Natural killer cell treated with Interleukin-12 subunit alpha and Interleukin-12 subunit beta and Interleukin-15 and Interleukin-18, amount 100 ng/mL, for 72 hours (primary cell): ENCODE measurements at places on chromosomes 6 and 20. TPM values are rescaled to one million over a fixed set of nuclear protein-coding genes. Genes with fewer than 3 reads are reported as not detected.
A peak's percentile ranks its signal among the peaks of the same experiment; 100 is the strongest.

DNA sequence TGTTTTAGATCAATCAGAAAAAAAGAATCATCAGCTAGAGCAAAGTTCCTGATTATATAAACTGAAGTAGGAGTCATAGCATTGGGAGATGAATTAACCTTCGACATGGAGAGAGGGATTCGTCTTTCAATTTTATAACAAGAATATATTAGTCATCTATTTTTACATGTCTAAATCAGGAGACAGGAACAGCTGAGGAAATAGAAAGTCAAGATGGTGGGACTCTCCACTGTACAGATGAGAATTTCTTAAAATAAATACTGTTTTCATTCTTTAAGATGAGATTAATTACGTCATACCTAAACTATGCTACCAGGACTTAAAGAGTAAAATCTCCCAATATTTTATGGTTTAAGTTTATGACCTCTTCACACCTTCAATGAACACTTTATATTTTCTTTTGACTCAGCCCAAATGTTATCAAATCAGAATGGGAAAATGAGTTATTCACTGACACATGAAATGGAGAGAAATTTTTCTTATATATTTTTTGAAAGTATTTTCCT lies 1137.7 kb downstream of the EPHA7 start:
- no peak overlapping the region for H3K27ac ChIP-seq
- H3K4me3 ChIP-seq, result no peak overlapping the region
- no peaks in the 10 kb centered on the region for H3K36me3 ChIP-seq
- no peaks in the 10 kb centered on the region for H3K4me1 ChIP-seq
- no peak for DNase-seq

GRCh38 chr6:10531503-10531902 lies 10.4 kb downstream of the GCNT2 start:
- H3K27ac ChIP-seq, result no peak overlapping the region
- H3K4me3 ChIP-seq, result peak overlapping the region; percentile 10
- peaks cover 38% of the 10 kb centered on the region for H3K27me3 ChIP-seq
- no peak for DNase-seq
- H3K4me1 ChIP-seq, result peaks cover 38% of the 10 kb centered on the region

- no peak for DNase-seq
- peaks cover 12% of the 10 kb centered on the region for H3K4me1 ChIP-seq
- peaks cover 84% of the 10 kb centered on the region for H3K27me3 ChIP-seq
- H3K27ac ChIP-seq, result no peak within 1 kb of the TSS
- H3K36me3 ChIP-seq, result no peaks in the 10 kb centered on the region
Observed at GRCh38 chr6:69866351-69866769, at the start of gene COL19A1. Gene COL19A1, plus strand, starts transcription at chr6:69866556. Its CDS starts 13,012 bp downstream, at chr6:69879568.

DNA sequence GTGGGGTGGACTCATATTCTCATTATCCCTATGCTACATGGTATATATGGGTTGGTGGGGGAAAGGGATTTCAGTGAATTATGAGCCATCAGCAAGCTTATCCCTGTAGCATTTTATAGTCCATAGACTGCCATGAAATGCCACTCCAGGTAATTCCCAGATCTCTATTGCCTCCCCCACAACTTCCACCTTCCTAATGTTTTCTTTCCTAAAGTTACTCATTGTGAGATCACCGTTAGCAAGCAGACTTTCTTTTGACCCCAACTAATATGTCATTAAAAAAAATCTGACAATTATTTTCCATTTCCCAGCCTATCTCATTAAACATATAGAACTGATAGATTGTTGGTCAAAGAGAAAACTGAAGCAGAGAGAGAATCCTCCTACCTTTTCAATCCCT lies 40.7 kb upstream of the TBX18 start:
- no peaks in the 10 kb centered on the region for H3K36me3 ChIP-seq
- H3K4me3 ChIP-seq, result no peak overlapping the region
- no peak for DNase-seq

GRCh38 chr6:126312013-126312665 lies 27.8 kb upstream of the CENPW start:
- H3K4me3 ChIP-seq, result no peak overlapping the region
- H3K36me3 ChIP-seq, result no peaks in the 10 kb centered on the region
- H3K27ac ChIP-seq, result no peak overlapping the region
- H3K27me3 ChIP-seq, result peaks cover 3% of the 10 kb centered on the region
- DNase-seq, result no peak

- DNase-seq, result no peak
- no peaks in the 10 kb centered on the region for H3K27me3 ChIP-seq
Observed at GRCh38 chr6:164749221-164750064, 560.0 kb downstream of the C6orf118 start.

DNA sequence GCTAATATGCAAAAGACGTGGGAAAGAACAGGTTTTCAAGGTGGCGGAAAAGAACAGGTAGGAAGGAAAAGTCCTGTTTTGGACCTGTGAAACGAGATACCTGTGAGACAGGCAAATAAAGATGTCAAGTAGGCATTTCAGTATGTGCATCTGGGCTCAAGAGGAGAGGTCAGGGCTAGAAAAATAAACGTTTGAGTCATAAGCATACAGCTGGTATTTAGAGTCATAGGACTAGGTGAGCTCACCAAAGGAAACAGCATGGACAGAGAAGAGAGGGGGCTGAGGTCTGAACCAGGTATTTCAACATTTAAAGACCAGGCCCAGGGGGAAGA lies 14.9 kb downstream of the MTFR2 start:
- H3K27ac ChIP-seq, result no peak overlapping the region
- DNase-seq, result no peak
- H3K36me3 ChIP-seq, result peaks cover 21% of the 10 kb centered on the region
- H3K4me1 ChIP-seq, result no peaks in the 10 kb centered on the region
- H3K4me3 ChIP-seq, result no peak overlapping the region
- no peaks in the 10 kb centered on the region for H3K27me3 ChIP-seq

GRCh38 chr20:58136149-58136484 lies 92.3 kb downstream of the ANKRD60 start:
- no peak for DNase-seq
- no peak overlapping the region for H3K27ac ChIP-seq
- no peaks in the 10 kb centered on the region for H3K4me1 ChIP-seq

- DNase-seq, result no peak
- H3K27me3 ChIP-seq, result peaks cover 10% of the 10 kb centered on the region
- peaks cover 3% of the 10 kb centered on the region for H3K4me1 ChIP-seq
- peaks cover 5% of the 10 kb centered on the region for H3K36me3 ChIP-seq
Observed at GRCh38 chr6:155066361-155066760, 71.2 kb downstream of the TIAM2 start.

Gene AGPAT4
- 12.1 TPM for total RNA-seq

Gene HNF4A
- total RNA-seq, result not detected

Gene VSX1
- not detected for total RNA-seq

Gene NRN1
- 2.0 TPM for total RNA-seq

Gene SLA2
- total RNA-seq, result 18.9 TPM

Gene FAM217A
- total RNA-seq, result not detected
